ENCODE measurements at places on chromosomes 5 and 9.

- peak; percentile 73 for DNase-seq
These were observed at the start of gene SETD9 for GRCh38 chr5:56909294-56910209. TSS of gene SETD9 (plus strand) at chr5:56909596. CDS start at chr5:56909646, 50 bp downstream.

- no peak for DNase-seq
These were observed at the start of gene TERT for GRCh38 chr5:1294835-1295649. TSS of gene TERT (minus strand) at chr5:1295068. CDS start at chr5:1294989, 79 bp downstream.

- DNase-seq = no peak
These were observed 27.0 kb upstream of the C9orf72 start for GRCh38 chr9:27600256-27600655.

- no peak for DNase-seq
These were observed 53.5 kb upstream of the CDKN2AIPNL start for GRCh38 chr5:134464988-134465815.

GRCh38 chr9:90808890-90809685, 7.5 kb downstream of the SYK start:
- DNase-seq = no peak

GRCh38 chr5:149731617-149732323, 1.7 kb downstream of the PPARGC1B start:
- DNase-seq = peak; percentile 2

DNA sequence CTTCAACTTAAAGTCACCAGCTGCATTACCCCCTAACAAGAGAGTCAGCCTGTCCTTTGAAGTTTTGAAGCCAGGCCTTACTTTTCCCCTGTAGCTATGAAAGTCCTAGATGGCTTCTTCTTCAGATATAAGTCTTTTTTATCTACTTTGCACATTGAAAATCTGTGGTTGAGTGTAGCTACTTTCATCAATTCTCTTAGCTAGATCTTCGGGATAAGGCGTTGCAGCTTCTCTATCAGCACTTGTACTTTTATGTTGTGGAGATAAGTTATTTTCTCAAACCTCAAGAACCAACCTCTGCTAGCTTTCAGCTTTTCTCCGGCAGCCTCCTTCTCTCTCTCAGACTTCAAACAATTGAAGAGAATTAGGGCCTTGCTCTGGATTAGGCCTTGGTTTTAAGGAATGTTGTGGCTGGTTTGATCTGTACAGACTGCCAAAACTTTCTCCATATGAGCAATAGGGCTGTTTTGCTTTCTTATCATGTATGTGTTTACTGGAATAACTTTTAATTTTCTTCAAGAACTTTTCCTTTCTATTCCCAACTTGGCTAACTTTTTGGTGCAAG, 21.6 kb downstream of the CATSPER3 start:
- DNase-seq = no peak

GRCh38 chr9:92647671-92648473, 22.1 kb downstream of the IPPK start:
- no peak for DNase-seq

- DNase-seq = no peak
These were observed 1314.1 kb upstream of the C9orf72 start for GRCh38 chr9:28887188-28887884.

- no peak for DNase-seq
These were observed 40.7 kb downstream of the CNTRL start for GRCh38 chr9:121115466-121115865.

GRCh38 chr5:36897616-36898015, 21.0 kb downstream of the NIPBL start:
- no peak for DNase-seq

DNA sequence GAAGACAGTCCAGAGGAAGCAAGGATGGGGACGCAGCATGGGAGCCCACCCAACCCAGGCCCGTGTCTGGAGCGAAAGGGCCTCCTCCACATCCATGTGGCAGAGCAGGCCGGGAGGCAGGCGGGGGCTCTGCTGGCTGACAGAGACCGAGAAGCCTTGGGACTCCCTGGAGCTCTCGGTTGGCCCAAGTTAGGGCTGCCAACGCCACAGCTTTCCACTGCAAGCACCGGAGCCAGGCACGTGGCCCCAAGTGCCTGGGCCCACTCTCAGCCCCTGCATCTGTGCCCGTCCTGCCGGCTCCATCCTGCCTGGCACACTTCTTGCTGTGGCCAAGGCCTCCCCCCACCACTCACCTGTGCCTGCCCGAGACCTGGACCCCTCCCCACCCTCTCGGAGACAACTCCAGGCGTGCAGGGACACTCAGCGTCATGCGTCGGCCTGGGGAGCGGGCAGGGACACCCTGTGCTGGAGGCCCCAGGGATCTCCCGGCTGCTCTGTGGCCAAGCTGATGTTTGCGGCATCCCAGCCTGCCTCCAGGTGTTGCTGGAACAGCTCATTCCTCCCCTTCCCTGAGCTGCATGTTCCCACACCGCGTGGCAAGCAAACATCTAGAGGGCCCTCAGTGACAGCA, 31.5 kb downstream of the SLC6A3 start:
- no peak for DNase-seq

DNA sequence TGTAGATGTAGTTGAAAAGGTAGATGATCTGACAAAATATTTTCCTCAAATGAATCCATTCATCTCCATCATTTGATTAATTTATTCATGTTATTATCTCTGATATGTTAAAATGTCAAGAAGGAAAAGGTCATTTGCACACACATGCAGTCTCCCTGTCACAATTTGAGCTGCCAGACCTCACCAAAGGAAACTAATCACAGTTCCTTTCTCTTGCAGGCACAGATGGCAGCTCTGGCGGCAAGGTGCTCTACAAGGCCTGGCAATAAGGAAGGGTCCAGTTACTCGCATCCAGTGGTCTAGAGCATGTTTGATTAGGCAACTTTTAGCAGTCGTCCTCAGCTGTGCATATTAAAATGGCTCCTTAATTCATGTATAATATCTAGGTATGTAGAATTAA, 120.1 kb downstream of the FEM1C start:
- no peak for DNase-seq

GRCh38 chr9:132789719-132790118, 88.4 kb downstream of the AK8 start:
- no peak for DNase-seq

GRCh38 chr9:128233817-128234406, 30.7 kb downstream of the DNM1 start:
- DNase-seq = no peak

GRCh38 chr5:142307146-142307890, 17.5 kb downstream of the SPRY4 start:
- no peak for DNase-seq

GRCh38 chr9:37954581-37954981, 50.7 kb upstream of the SLC25A51 start:
- DNase-seq = no peak

GRCh38 chr9:115142090-115142489, 24.1 kb upstream of the TNC start:
- no peak for DNase-seq

DNA sequence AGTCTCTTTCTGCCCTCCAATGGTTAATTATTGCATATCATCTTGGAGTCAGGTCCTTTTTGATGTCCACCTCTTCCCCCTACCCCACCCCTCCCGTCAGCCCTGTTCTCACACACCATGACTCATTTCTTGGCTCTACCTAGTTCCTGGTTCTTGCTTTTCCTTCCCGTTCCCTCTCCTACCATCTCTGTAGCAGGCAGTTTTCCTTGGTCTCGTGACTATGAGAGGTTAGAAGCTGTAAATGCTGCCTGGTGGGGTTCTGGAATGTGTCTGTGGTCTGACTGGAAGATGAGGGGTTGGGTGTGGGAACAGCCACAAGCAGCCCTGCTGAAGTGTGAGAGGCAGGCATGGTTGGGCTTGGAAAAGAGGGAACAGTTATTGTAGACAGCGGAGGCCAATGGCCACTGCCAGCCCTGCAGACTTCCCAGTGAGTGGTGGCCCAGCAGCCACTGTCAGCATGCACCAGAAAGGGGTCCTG, 18.2 kb downstream of the SLC22A5 start:
- peak; percentile 97 for DNase-seq

GRCh38 chr9:136926154-136926704, 18.3 kb downstream of the FBXW5 start:
- no peak for DNase-seq

DNA sequence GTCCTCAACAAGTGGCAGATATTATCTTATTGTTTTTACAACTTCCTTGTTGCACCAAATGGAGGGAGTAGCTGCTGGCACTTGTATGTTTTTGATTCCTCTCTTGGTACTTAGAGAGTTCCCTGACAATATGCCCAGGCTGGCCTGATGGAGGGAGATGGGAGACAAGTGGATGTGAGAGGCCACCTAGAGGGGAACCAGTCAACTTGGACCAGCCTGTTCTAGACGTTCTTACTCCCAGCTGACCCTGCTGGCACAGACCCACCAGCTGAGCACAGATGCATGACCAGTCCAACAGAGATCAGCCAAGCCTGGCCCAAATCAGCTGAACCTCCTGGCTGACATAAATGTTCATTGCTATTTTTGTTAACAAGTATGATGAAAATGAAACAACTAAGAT, 60.9 kb upstream of the GDNF start:
- DNase-seq = no peak

DNA sequence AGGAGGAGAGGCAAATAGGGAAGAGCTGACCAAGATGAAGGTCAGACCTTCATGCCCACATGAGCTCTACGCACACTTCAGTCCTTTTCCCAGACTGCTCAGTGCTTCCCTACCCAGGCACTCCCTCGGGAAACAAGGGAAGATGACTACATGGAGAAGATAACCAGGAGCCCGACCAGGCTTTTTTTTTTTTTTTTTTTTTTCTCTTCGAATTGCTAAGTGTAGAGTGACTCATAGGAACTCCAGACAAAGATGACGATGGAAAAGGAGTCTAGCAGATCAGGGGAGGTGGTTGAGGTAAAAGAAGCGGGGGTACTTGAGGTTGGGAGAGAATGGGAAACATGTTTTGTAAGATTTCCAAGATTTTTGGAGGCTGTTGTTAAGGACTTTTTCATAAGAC, 526.1 kb downstream of the BNC2 start:
- DNase-seq = peak; percentile 86

DNA sequence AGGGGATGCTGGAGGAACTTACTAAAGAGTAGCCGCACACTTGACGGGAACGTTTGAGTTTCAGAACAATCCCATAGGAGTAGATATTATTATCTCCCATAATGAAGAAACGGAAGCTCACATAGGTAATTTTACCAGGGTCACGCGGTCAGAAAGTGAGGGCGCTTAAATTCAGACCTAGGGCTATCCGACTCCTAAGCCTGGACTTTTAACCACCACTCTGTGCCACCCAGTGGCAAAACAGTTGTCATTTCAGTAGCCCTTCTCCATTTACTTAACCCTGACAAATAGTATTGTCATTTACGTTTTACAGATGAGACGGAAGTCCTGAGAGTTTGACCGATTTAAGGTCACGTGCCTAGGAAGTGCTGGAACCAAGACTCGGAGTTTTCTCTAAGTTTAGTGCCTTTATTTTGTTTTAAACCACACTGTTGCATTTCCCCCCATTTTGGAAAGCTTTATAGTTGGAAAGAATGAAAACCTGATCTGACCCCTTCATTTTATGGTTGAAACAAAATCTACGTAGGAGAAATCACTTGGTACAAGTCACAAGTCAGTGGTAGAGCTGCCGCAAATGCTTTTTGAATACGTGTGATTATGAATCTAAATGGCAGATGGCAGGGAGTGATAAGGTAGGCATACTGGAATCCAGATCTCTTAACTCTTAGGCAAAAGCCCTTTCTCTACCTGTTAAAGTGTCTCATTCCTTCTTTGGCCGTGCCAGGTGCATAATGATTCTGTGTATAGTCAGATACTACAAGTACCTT, 650 bp downstream of the MRRF start:
- no peak for DNase-seq

GRCh38 chr5:97266576-97266975, 83.5 kb upstream of the RIOK2 start:
- DNase-seq = no peak

DNA sequence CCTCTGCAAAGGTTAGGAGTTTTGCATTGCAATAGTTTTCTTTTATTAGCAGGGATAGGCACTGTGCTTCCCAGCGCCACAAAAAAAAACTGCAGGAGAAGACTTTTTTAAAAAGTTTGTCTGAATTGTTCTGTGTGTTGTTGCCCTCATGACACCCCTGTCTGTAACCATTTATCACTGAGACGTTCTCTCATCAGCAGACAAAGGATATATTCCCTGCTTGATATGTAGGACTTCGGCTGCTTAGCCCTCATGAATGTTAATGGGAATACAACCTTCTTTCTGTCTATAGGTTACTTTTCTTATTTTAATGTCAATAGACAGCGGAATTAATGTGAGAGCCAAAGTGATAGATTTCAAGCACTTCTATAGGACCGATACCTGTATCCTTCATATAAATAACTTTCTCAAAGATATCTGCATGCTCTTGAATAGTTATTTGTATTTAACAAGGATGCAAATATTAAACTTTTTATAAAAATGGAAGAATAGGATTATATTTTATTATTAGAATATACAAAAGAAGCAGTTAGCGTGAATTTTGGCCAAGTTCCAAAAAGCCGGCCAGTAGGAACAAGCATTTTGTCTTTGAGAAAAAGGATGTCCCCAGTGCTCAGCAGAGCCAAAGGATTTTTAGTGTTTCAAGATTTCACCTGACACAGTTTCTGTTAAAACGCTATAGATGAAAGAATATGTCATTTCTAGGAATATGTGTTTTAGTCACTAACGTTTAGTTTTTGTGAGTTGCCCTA, 1.5 kb upstream of the LYSMD3 start:
- no peak for DNase-seq

DNA sequence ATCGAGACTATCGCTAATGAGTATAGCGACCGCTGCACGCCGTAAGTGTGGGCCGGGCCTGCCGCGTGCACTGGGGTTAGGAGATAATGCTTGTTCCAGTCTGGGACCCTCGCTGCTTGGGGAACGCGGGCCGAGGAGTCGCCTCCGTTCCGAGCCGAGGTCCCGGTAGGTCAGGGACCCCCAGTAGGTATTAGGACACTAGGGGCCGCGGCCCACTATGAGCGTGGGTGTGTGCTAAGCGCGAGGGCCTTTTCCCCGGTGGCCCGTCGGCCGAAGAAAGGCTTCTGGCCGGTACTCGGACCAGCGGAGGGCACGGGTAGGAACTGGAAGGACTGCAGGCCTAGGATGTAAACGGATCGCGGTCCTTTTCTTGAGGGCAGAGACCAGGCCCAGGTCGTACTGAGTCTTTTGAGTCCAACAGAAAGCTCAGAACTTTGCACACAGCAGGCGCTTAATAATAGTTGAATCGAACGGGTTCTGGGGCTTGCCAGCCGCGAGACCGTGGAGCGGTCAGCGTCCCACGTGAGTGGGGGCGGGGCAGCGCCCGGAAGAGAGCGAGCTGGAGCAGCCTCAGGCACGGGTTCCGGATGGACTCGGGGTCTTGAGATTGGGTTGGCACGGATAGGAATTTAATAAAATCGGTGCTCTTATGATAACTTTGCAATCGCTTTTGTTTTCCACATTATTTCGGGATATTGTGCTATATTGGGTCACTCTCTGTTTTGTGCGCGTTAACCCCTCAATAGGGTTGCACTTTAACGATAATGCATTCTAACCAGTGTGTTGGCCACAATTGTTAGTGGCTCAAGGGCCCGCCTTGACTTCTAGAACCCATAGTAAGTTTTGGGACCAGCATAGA, 733 bp downstream of the HSPA4 start:
- DNase-seq = no peak

All from AG04449 (cell line).